ENCODE measurements at places on chromosomes 3 and 15.

GRCh38 chr3:162302983-162303624 lies 806.5 kb downstream of the OTOL1 start:
- DNase-seq: no peak

- no peak for DNase-seq
These were observed 589 bp upstream of the SENP5 start for GRCh38 chr3:196867155-196867506.

GRCh38 chr3:149479621-149480325 lies 5.3 kb downstream of the TM4SF4 start:
- no peak for DNase-seq

GRCh38 chr3:64110071-64110470 lies 86.8 kb upstream of the PSMD6 start:
- DNase-seq: no peak

DNA sequence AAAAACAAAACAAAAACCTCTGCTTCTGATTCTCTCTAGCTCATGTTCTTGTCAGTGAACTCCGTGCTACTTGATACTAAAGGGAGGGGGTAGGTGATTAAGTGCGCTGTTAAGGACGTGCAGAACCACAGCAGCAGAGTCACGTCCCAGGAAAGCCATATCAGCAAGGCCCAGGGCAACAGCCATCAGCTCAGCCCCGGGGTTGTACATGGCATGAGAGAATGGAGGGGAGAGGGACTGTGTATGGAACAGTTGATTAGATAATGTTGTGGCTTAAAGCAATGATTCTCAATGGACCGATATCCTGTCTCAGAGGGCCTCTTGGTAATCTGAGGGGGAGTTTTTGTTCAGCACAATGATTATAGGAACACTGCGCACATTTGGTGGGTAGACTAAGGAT lies 27.6 kb downstream of the C2CD4A start:
- no peak for DNase-seq

DNA sequence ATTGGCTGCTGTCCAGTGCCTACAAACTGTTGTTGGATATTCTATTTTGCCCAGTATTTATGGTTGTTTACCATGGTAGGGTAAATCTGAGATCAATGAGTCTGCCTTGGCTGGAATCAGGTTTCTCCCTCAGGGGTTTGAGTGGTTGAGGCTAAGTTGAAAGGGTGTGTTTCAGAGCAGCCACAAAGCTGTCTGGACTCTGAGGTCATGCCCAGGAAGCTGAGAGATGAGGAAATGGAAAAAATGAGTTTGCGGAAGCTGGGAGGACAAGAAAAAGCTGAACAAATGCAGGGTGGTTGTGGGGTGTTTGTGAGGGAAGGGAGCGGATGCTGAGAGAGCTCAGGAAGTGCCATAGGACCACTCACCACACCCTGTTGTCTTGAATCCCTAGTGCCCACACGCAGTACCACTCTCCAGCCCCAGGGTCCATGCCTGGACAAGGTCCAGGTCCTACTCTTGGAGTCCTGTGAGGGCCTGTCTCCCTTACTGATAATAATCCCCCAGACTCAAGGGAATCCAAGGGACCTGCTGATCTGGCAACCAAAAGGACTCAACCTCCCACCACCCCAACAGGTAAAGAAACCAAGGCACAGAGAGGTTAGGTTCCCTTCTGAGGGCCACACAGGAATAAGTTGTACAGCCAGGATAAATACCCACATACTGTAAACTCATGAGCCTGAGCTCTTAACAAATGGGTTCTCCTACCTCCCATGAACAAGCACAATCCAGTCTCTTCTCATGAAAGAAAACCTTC lies 81.6 kb downstream of the PPCDC start:
- DNase-seq: no peak

DNA sequence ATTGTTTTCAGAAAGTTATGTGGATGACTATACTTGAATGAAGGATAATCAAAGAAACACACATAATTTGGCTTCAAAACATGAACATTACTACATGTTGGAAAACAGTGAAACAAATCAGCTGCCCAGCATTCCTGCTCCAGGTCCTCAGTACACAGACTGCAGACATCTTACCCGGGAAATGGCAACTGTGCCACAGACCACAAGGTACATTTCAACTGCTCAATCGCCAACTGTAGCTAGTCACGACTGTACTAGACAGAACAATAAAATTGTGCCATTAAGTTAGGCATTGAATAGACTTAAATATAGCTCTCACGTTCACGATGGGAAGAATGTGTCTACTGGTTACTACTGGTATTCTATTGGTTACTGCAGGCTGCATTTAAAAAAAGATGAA lies 5.0 kb downstream of the NAA50 start:
- no peak for DNase-seq

DNA sequence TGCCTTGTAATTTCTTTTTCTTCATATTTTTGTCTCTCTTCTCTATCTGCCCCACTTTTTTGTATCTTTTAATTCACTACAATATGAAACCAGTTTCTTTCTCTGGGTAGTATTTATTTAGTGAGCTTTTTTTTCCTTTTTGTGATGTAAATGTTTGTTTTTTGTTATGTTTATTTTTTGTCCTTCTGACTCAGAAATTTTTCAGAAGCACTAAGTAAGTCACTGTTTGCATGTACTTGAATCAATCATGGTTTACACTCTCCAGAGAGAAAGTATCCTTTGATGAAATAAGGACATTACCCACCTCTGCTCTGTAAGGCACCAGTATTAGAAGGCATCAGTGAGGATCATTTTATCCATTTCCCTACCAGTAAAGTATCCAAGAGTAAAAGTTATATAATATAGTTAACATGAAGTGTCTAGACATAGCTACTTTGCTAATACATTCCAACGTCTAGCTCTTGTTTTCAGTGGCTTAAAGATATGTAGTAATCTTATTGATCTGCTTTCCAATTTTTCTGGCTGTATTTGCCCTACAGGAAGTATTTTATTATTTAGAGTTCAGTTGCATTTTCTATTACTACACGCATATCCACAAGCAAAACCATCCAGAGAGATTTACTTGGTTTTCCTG lies 25.4 kb downstream of the FILIP1L start:
- DNase-seq: no peak

- no peak for DNase-seq
These were observed 8.7 kb downstream of the KBTBD13 start for GRCh38 chr15:65085207-65085753.

DNA sequence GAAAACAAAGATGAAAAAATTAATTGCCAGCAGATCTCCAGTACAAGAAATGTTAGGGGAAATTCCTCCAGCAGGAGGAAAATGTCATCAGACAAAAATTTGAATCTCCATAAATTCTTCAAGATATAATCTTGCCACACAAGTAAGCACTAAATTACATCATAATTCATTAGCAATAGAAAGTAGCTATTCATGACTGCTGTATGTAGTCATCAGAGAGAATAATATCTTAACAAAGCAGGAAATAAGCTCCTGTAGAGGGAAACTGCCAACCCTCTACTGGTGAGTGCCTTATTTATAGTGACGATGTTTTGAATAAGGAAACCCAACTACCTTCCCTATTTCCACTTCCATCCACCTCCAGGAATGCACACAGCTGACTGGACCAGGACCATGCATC lies 15.8 kb upstream of the SLC27A2 start:
- DNase-seq: no peak

Measured in activated CD4-positive, CD25-positive, alpha-beta regulatory T cell treated with anti-CD3 and anti-CD28 coated beads, Interleukin-2, amount 50 U/mL, for 16 hours (primary cell).